ENCODE measurements at places on chromosomes 16 and 17. TPM values are rescaled to one million over a fixed set of nuclear protein-coding genes. Genes with fewer than 3 reads are reported as not detected.

RMI2 gene
- polyA plus RNA-seq, result 1.5 TPM

TEDC2 gene
- 0.44 TPM for polyA plus RNA-seq

DNA sequence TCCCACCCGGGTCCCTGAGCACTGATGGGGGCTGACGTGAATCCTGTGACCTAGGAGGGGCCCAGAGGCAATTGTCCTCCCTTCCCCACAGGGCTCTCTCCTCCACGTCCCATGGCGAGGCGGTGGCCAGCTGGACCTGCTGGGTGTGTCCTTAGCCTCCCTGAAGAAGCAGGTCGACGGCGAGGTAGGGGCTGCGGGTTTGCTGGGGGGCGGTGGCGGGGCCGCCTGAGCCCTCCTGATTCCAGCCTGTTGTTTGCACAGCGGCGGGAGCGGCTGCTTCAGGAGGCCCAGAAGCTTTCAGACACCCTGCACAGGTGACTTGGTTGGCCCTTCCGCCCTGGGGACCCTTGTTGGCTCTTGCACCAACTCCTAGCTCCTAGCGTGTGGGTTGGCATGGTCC is 1.7 kb downstream of the CHTF18 start:
- DNase-seq, result no peak

DNA sequence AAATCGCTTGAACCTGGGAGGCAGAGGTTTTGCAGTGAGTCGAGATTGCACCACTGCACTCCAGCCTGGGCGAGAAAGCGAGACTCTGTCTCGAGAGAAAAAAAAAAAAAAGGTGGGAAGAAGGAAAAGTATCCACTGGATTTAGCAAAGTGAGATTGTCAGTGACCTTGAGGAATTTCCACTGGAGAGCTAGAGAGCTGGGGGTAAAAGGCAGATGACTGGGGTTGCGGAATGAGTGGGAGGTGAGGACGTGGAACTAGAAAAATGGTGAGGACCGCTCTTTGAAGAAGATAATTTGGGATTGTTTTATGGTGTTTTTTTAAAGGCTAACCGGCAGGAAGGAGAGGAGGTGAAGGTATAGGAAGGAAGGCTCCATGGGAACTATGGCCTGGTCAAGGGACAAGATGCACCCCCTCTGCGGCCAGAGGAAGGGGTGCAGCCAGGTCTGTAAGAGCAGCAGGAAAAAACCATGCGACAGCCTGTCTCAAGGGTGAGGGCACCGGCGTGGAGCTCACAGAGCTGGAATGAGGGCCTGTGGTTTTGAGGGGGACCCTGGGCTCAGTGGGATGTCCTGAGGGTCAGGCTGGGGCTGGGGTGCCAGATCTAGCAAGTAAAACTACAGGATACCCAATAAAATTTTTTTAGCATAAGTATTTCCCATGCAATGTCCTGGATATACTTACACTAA is 694 bp upstream of the MLST8 start:
- DNase-seq, result no peak

DNA sequence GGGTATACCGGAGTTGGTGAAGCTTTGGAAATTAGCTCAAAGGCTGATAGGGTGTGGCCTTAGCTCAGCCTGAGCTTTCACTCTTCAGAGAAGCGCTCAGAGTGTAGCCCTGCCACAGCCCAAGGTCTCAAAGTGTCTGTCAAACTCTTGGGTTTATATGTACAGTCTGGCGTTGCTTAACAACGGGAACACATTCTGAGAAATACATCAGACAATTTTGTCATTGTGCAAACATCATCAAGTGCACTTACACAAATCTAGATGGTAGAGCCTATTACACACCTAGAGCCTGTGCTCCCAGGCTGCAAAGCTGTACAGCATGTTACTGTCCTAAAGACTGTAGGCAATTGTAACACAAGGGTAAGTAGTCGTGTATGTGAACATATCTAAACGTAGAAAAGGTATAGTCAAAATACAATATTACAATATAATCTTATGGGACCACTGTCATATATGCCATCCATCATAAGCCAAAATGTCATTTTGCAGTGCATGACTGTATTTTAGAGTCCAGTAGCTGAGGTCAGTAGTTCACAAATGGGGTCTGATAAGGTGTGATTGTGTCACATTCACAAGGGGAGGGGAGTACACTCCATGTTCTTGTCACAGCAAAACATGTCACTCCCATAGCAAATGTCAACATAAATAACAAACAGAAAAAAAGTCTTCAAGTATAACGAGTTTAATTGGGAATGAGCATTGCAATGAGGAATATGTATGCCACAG is 20.6 kb downstream of the CHAD start:
- DNase-seq, result no peak

DNA sequence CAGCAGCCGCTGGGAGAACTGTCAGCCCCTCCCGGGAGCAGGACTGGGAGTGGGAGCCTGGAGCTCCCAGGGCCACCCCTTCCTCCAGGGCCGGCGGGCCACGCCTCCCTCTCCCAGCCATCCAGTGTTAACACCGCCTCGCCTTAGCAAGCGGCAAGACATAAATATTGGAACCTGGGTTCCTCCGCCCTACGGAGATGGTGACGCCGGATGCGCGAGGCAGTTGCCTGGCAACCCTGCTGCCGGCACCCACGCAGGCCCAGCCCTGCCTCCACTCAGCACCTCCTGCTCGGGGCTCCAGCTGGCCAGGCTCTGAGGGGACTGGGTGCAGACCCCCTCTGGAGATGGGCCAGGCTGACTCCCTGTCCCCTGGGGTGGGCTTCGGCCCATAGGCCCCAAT is 27.4 kb upstream of the CACNA1H start:
- DNase-seq, result no peak

- peak; percentile 77 for DNase-seq
These were observed 62.0 kb downstream of the IL21R start for GRCh38 chr16:27463741-27464591.

GRCh38 chr17:7673239-7673638 is 14.1 kb downstream of the TP53 start:
- DNase-seq, result no peak

DNA sequence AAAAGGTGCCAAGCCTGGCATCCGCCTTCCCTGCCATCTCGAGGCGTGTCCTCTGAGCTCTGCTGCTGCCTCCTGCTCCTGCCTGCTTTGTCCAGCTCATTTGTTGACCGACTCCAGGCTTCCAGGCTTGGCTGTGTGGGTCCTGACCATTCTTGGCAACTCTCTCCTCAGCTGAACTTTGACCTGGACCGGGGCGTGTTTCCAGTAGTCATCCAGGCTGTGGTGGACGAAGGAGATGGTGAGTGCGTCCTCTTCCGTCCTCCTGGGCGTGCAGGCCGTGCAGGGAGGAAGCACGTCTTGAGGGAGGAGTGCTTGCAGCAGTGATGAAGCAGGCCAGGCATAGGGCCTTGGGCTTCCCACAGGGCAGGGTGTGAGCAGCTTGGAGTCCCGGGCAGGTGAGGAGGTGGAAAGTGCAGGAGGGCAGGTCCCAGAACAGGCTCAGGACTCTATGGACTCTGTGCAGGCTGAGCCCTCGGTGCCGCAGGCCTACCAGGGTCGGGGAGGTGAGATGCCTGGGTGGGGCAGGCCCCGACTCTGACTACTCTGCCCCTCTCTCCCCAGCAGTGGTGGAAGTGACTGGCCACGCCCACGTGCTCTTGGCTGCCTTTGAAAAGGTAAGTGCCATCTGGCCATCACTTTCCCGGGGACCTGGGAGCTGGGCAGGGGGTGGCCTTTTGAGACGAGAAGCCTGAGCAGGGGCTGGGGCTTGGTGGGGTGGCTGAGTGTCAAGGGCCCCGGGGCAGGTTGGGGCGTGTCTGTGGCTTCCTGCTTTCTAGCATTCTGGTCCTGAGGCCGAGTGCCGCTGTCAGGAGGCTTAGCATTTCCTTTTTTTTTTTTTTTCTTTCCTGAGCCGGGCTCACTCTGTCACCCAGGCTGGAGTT is 28.6 kb upstream of the NUDT16L1 start:
- peak; percentile 69 for DNase-seq

DNA sequence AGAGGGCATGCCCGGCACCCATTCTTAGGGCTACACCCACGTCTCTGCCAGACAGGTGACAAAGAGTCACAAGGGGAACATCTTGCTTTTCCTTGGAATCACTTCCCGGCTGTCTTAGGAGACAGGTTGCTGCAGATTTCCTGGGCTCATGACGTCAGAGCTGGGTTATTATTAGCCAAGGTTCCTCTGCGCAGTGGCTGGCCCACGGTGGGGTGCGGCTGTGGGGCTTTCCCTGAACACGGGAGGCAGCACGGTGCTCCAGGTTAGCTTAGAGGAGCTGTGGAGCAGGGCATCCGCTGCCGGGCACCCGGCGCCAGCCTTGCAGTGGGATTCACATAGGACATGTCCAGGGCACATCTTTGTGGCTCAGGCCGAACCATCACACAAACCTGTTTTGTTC is 118.0 kb upstream of the PLCG2 start:
- no peak for DNase-seq

DNA sequence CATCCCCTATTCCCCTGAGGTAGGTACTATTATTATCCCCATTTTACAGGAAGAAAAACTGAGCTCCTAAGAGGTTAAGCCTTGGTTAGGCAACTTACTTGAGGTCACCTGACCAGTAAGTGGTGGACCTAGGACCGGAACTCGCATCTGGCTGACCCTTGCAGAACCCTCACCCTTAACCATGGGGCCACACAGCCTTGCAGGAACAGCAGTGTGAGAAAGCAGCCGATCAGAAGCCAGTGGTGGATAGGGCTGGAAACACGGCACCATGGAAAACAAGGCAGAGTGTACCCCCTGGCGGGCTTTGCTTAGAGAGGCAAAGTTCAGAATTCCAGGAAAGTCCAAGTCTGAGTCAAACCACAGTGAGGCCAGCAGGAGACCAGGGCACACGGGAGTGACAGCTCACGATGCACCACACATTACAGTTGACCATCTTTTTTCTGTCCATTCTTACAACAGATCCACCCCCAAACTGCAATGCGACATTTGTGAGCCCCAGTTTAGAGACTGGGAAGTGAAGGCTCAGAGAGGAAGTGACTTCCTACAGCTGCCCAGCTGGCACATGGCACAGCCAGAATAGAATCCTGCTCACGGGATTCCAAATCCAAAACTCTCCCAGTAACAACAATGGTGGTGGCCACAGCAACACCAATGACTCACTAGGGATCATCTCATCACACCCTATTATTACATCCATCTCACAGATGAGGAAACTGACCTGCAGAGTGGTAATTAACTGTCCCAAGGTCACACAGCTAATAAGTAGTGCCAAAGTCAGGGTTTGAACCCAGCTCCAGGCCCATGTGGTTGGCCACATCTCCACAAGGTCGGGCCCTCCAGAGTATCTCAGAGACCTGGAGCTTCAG is 20.3 kb downstream of the KIFC3 start:
- no peak for DNase-seq

GRCh38 chr17:60641810-60642220 is 35.8 kb upstream of the BCAS3 start:
- peak; percentile 48 for DNase-seq

DNA sequence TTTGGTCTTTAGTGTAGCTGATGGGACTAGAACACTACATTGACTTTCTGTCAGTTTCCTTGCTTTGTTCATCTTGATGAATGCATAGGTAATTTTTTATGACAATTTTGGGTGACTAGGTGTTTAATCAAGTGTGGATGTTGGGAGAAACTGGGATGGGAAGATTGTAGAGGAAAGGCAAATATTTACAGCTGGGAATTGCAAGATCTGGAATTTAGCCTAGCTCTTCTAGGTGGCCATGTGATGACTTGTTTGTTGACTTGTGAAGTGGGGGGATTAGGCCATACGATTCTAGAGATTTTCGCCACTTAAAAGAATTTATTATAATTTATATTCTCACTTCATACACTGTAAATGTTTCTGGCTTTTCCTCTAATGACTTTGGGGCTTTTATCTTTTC is 480.3 kb upstream of the GOT2 start:
- DNase-seq, result no peak

- DNase-seq, result no peak
These were observed 8.6 kb downstream of the P2RX1 start for GRCh38 chr17:3907483-3908216.

Measured in CD4-positive, alpha-beta memory T cell (primary cell).